GOT3 (cell line): ENCODE measurements at places on chromosomes 11 and 22.

DNA sequence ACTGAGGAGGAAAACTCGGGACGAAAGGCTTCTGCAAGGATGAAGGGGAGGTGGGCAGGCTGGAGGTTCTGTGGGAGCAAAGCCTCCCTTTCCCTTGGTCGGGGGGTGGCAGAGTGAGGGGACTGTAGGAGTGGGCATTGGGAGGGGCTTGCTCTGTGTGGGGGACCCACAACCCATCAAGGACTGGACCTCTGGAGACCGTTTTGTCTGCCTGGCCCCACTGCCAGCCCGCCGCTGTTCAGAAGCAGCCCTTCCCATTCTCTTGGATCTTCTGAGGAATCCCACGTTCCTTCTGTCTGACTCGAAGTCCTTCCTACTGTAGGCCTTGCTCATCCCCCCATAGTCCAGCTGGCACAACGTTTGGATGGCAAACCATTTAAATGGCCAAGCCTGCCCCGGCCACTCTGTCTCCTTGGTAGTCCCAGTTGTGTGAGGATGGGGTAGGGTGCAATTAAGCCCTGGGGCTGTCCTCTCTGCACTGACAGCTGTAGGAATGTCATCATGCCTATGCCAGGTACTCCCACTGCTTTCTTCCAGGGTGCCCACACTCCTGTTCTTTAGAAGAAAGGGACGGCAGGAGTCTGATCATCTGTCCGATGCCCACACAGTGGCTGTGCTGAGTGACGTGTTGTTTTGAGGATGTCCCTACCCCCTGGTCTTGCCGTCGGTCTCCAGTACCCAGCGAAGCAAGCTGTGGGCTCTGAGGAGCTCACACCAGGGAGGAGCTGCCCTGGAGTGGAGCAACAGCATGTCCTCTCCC is 17.0 kb upstream of the NECTIN1 start:
- no peak for DNase-seq

- DNase-seq, result no peak
These were observed 8.9 kb downstream of the IL18BP start for GRCh38 chr11:72007587-72007986.

GRCh38 chr11:17389211-17389956 is 925 bp upstream of the KCNJ11 start:
- DNase-seq, result no peak

DNA sequence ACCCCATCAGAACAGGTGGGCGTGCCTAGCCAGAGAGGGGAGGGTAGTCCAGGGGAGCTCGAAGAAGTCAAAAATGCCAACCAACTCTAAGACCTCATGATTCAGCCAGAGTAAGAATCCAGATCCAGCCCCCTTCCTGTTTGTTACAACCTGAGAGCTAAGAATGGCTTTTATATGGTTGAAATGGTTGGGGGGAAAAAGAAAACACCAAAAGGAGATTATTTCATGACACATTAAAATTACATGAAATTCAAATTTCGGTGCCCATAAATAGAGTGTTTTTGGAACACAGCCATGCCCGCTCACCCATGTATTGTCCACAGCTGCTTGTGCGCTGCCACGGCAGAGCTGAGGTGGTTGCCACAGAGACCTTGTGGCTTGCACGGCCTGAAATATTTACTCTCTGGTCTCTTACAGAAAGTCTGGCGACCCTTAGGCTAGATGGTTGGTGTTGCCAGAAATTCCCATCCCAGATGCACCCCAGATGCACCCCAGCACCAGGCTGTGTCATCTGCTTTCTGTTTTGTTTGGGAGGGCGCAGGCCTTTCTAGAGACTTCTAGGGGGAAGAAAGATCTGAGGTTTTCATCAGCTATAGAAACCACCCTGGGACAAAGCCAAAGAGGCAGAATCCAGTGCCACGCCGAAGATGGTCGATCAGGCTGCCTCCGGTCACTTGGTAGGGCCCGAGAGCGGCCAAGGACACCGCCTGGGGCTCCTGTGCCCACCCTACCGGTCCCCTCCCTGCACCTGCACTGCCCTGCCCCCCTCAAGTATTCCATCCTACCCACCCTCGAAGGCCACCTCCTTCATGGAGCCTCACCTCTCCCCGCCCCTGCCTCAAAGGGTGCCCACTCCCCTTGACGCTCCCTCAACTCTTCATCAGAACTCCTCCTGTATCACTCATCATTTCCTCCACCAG is 80.2 kb downstream of the DSCAML1 start:
- DNase-seq, result no peak

DNA sequence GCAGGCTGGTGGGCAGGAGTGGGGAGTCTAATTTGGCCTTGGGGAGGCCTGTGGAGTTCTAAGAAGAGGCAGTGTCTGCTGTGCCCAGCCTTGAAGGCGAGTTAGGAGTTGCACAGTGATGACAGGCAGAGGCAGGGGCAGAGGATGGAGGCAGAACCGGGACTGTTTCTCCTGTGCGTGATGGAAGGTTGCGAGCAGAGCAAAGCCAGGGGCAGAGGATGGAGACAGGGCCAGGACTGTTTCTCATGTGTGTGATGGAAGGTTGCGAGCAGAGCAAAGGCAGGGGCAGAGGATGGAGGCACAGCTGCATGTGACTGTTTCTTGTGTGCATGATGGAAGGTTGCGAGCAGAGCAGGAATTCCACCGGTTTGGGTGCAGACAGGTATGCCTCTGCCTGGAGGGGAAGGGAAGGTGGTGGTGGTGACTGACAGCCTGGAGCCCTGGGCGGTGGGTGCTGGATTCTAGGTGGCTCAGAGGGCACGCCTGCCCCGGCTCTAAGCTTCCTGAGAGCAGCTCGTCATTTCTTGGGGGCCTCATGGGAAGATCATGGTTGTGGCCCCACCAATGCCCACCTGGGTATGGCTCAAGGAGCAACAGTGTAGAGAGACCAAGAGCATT is 8.7 kb downstream of the B4GALNT4 start:
- no peak for DNase-seq

GRCh38 chr22:34105461-34106062 is 185.3 kb upstream of the LARGE1 start:
- DNase-seq, result no peak

DNA sequence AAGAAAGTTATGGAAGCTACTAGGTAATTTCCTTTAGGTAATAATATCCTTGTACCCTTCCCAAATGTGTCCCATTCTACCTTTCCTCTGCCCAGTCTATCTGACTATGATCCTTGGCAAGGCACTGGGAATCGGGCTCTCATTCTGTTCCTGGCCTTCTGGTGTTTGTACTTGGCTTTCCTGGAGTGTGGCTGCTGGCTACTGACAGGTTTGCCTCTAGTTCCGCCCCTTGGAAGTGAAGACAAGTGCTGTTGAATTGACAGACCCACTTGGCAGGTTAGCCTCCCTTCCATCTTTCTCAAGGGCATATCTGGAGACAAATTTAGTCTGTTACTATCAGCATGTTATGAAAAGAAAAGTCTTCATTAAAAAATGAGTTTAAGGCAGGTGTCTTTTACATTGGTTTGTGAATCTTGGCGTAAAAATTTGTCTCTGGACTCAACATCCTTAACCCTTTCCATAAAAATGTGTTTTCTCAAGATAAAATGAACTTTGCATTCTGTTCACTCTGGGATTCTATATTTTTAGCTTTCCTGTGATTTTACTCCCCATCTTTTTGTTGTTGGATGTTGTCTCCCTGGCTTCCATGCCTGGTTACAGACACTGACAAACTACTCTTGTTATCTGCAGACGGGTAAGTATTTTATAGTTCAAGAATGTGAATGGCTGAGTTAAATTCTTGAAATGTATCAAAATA is 287.4 kb upstream of the PDGFD start:
- DNase-seq, result no peak

DNA sequence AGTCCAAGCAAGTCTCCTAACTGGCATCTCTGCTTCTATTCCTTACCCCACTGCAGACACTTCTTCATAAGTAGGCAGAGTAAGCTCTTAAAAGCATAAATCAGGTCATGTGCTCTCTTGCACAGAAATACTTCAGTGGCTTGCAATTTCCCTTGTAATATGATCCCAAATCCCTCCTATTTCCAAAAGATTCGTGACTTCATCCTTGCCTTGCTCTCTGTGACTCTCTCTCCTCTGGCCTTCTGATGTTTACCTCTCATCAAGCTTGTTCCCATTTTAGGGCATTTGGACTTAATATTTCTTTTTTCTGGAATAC is 37.4 kb upstream of the NCR3LG1 start:
- no peak for DNase-seq

- no peak for DNase-seq
These were observed 352.8 kb downstream of the BUD13 start for GRCh38 chr11:116420030-116420429.

GRCh38 chr11:17558916-17559315 is 11.9 kb downstream of the OTOG start:
- DNase-seq, result no peak

DNA sequence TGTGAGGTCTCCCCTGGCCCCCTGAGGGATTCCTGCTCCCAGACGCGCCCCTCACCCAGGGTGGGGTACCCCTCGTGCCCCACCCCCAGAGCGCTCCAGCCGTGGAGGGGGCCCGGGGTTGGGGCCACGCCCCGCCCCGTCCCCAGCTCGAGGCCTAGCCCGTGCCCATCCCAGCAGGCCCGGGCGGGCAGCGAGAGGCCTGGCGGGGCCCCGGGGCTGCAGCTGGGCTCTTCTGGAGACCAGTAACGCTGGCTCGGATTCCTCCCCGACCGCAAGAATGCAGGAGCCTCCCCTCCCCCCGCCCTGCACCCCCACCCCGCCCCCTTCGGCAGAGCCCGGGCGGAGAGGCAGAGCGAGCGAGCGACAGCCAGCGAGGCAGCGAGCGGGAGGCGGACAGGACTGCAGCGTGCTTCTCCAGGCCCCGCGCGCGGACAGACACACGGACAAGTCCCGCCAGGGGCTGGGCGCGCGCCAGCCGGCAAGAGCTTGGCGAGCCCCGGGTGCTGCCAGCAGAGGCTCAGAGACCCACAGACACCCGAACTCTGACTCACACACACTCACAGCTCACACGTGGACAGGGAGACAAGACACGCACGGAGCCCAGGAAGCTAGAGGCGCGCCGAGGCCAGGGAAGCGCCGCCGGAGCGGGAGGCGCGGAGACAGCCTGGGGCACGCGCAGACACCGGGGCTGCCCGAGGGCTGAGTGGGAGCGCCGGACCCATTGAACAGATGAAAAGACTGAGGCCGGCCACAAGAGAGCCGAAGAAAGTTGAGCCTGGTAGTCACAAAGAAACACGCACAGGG is 15.2 kb downstream of the BCL9L start:
- DNase-seq, result peak; percentile 29

GRCh38 chr11:110763249-110764011 is 51.2 kb upstream of the ARHGAP20 start:
- DNase-seq, result no peak

- no peak for DNase-seq
These were observed 960.1 kb downstream of the NTM start for GRCh38 chr11:132330515-132330914.

DNA sequence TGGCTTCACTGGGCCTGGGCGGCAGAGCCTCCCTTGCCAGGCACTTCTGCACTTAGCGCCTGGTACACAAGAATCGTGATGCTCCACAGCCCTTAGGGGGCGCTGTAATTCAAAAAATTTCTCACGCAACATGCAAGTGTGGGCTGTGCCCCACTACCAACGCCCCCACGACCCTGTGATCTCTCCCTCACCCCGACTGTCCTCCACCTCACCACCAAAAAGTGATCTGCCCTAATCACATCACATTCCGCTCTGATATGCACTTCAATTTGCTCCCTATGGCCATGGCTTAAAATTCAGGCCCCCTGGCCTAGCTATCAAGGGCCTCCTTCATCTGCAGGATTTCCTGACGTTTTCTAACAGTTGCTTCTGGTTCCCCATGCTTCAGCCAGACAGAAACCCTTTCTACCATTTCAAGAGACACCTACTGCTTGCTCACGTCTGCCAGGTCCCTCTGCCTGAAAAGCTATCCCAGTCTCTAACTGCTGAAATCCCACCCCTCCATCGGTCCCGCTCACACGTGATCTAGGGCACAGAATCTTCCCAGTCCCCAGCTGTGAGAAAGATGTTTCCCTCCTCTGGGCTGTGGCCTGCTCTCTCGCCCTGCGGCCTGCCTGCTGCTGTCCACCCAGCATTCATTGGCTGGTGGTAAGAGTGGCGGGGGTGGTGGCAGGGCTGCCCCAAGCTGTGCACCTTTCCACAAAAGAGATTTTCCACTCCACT is 27.9 kb upstream of the LRRC32 start:
- DNase-seq, result no peak

GRCh38 chr11:73981051-73981805 is 1.4 kb downstream of the UCP2 start:
- no peak for DNase-seq

DNA sequence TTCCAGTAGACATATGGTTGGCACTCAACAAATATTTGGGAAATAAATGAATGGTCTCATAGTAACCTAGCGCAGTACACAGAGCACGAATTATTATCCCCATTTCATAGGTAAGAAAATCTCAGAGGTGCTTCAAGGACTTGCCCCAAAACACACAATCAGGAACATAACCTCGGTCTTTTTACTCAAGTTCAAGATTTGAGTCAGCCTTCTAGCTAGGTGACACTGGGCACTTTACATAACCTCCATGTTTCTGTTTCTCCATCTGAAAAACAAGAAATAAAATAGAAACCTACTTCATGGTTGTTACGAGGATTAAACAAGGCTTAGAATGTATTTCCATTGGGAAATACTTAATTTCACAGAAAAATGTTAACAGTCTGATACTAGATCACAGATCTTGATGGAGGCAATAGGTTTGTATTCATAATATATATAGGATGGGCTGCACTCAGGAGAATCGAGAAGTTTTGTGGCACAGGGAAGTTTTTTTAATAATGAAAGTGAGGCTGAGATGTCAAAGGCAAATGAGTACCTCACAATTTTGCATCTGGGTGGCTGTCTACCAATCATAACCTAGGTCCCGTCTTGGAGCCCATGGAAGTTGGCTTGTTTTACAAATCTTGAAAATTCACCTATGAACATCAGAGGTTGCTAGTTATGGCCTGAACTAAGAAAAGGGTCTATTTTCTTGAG is 147.4 kb upstream of the ZC3H12C start:
- no peak for DNase-seq

DNA sequence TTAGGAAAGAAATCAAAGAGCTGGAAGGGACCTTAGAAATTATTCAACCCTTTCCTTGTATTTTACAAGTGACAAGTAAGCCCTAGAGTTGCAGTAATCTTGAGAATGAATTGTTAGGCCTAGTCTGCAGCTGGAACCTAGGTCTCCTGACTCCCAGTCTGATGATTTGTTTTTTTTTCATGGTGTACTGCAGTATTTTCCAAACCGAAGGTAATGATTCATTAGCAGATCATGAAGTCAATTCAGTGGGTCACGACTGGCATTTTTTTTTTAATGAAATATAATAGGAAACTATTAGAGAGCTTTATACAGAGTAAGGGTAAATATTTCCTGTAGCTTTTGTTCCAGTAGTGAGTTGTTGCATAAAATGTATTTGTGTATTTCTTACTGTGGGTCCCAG is 42.8 kb downstream of the EXT2 start:
- no peak for DNase-seq

DNA sequence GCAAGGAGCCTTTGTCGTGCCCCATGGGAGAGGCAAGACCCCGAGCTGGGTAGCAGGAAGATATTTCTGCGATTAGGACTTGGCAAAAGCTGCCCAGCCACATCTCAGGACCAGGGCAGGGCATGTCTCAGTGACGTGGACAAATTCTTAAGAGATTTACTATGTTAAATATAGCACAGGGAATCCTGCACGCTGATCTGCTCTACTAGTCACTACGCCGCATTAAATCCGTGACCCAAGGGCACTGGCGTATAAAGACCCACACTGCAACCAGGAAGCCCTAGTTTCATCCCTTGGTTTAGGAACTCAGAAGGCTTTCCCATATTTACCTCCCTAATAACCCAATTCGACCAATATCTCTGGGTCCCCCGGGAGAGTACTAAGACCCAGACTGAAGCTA is 35.1 kb downstream of the AP1B1 start:
- DNase-seq, result no peak

- DNase-seq, result no peak
These were observed 5.9 kb upstream of the IL10RA start for GRCh38 chr11:117980280-117980679.

GRCh38 chr11:73404048-73404447 is 27.8 kb downstream of the RELT start:
- peak; percentile 12 for DNase-seq
